ENCODE measurements at places on chromosomes 7 and 10. TPM values are rescaled to one million over a fixed set of nuclear protein-coding genes. Genes with fewer than 3 reads are reported as not detected.

- no peak for DNase-seq
Measured at GRCh38 chr10:124493214-124493882, 31.7 kb downstream of the LHPP start.

- DNase-seq = no peak
Measured at GRCh38 chr10:34356463-34356862, 458.6 kb downstream of the PARD3 start.

- DNase-seq = no peak
Measured at GRCh38 chr7:144142187-144142586, 19.2 kb downstream of the OR2A14 start.

GRCh38 chr7:88071994-88072714, 138.1 kb downstream of the ADAM22 start:
- no peak for DNase-seq

Gene PNLIPRP2
- total RNA-seq = not detected

Gene SFRP5
- total RNA-seq = 1.1 TPM

- DNase-seq = no peak
Measured at GRCh38 chr7:63521-64021, 128.8 kb upstream of the FAM20C start.

DNA sequence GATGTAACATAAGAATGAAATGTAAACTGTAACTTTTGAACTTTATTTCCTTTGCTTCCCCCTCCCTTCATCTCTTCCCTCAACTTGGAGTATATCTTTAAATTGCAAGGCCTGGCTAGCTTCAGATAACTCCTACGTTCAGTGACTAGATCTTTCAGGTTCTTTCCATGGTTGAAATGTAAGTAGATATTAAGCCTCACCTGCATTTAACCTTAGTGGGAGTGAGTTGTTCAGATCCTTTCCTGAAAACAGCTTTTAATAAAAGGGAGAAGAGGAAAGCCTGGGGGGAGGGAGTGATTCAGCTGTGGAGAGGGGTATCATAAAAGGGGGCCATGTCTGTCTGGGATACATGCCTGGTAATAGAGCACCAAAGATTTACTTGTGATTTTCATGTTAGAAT, 19.0 kb upstream of the PRPS1L1 start:
- DNase-seq = no peak

Gene UFSP1
- total RNA-seq = 2.6 TPM

DNA sequence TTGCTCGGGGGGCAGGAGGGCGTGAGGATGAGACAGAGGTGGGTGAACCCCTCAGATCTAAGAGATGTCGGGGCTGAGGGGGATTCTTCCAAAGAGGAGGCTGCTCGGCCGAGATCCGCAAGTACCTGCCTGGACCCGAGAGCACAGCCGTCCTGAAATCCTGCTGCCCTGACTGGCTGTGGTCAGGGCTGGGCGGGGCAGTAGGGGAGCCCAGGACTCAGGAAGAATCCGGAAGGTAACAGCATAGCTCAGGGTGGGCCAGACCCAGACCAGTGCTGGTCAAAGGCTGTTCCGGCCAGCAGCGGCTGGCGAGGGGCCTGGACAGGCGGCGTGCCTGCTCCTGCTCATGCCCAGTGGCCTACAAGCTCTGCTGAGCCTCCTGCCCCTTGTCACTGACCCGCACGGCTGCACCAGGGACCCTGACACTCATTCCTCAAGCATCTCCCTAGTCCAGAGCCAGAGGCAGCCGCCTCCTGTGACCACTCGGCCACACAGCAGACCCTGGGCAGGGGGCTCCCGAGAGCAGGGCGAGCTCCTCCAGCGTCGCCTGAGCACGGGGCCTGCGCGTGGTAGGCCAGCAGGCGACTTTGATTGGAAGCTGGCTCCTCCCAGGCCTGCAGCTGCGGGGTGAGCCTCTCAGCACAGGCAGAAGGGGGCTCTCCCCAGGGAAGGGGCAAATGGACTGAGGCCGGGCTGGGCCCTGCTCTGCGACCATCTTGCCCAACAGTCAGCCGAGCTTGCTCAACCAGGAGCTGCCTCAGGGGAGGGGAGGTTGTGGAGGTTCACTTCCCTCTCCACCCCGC, 3.1 kb upstream of the ADAP1 start:
- no peak for DNase-seq
